ENCODE measurements at places on chromosomes 2 and 18. TPM values are rescaled to one million over a fixed set of nuclear protein-coding genes. Genes with fewer than 3 reads are reported as not detected.

The ALS2 gene
- 26.4 TPM for total RNA-seq

- H3K4me3 ChIP-seq = peak overlapping the region; percentile 55
- no peaks in the 10 kb centered on the region for H3K36me3 ChIP-seq
- H3K27ac ChIP-seq = no peak overlapping the region
- no peaks in the 10 kb centered on the region for H3K27me3 ChIP-seq
- no peak for DNase-seq
These were observed 593 bp downstream of the SP140L start for GRCh38 chr2:230327418-230328154.

DNA sequence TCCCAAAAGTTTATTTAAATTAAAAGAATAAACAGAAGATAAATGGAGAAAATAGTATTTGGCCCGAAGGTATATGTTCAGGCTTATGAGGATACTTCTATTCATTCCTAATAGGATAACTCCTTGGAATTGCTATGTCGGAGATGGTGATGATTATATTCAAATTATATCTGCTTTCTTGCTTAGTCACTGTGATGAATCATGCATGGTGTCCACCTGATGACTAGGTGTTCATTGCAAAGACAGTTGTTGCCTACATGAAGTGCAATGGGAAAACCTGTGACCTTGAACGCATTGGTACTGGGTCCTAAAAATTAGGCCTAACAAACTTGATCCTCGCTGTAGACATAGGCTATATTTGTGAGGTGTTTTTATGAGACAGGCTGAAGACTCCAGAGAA, 617.3 kb upstream of the ZEB2 start:
- H3K36me3 ChIP-seq = no peaks in the 10 kb centered on the region
- no peaks in the 10 kb centered on the region for H3K27me3 ChIP-seq
- DNase-seq = no peak

DNA sequence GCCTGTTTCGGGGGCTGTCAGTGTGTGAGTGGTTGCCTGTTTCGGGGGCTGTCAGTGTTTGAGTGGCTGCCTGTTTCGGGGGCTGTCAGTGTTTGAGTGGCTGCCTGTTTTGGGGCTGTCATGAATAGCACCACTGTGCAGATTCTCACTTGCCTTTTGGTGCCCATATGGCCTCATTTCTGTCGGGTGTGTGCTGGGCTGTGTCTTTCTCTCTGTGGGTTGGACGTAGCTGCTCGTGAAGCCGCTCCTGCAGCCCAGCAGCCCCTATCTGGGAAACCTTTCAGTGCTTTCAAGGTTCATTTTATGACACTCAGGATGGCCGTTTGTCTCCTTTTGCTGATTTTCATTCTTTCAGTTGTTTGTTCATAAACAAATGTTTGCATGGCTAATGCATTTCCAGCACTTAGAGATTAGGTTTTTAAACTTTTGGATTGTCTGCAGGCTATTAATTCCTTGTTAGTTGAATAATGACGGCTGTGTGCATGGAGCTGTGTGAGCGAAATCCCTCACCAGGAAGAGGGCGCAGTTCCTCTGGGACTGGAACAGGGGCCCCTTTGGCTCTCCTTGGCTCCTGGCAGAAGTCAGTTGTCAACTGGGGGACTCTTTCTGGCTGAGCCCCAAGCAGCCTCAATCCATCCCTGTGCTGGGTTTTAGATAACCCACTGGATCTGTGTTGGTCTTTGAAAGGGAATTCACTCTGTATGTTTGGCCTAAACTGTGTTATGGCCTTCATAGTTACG, 10.8 kb downstream of the AGAP1 start:
- no peaks in the 10 kb centered on the region for H3K36me3 ChIP-seq
- H3K4me1 ChIP-seq = no peaks in the 10 kb centered on the region
- no peaks in the 10 kb centered on the region for H3K27me3 ChIP-seq
- peak; percentile 17 for DNase-seq
- H3K4me3 ChIP-seq = no peak overlapping the region
- no peak overlapping the region for H3K27ac ChIP-seq

Data from aorta (tissue), 5 donors.